ENCODE measurements at places on chromosomes 12 and 14.

- DNase-seq: no peak
Observed at GRCh38 chr12:3428631-3429030, 62.4 kb upstream of the PRMT8 start.

- DNase-seq: no peak
Observed at GRCh38 chr12:88225776-88226175, 83.7 kb downstream of the TMTC3 start.

DNA sequence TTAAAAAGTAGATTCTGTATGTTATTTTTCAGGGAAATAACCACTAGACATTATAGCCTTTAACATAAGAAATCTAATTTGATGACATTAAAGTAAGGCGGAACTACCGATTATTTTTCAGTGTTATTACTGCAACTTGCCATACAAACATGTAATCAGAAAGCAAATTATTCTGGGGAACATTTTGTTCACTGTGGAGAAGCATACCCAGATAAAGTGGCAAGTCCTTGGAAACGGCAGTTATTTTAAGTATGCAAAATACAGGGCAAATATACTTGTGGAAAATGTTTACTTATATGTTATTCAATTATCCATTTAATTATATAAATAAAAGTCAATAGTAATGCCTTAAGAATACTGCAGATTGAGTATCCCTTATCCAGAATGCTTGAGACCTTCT lies 71.9 kb downstream of the FERMT2 start:
- no peak for DNase-seq

GRCh38 chr12:102992720-102993119 lies 35.2 kb downstream of the ASCL1 start:
- no peak for DNase-seq

GRCh38 chr12:62217466-62218194 lies 42.6 kb upstream of the USP15 start:
- DNase-seq: no peak

- DNase-seq: no peak
Observed at GRCh38 chr12:114163771-114164170, 197.6 kb upstream of the RBM19 start.

DNA sequence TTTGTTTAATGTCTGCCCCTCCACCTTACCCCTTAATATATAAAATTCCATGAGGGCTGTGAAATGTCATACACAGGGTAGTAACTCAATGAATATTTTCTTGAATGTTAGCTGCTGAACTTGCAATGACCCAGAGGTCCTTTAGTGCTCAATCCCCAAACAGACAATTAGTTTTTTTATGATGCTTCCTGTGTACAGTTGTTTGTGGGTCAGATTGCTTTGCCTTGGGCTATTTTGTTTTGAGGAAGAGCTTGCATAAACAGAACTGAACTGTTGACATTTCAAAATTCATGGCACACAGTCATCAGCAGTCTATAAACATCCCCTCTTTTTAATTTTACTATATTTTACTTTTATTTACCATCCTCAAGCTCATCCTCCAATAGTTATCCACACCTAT lies 820.5 kb upstream of the SEL1L start:
- DNase-seq: no peak

GRCh38 chr14:55077170-55078151 lies 26.0 kb downstream of the MAPK1IP1L start:
- DNase-seq: no peak

DNA sequence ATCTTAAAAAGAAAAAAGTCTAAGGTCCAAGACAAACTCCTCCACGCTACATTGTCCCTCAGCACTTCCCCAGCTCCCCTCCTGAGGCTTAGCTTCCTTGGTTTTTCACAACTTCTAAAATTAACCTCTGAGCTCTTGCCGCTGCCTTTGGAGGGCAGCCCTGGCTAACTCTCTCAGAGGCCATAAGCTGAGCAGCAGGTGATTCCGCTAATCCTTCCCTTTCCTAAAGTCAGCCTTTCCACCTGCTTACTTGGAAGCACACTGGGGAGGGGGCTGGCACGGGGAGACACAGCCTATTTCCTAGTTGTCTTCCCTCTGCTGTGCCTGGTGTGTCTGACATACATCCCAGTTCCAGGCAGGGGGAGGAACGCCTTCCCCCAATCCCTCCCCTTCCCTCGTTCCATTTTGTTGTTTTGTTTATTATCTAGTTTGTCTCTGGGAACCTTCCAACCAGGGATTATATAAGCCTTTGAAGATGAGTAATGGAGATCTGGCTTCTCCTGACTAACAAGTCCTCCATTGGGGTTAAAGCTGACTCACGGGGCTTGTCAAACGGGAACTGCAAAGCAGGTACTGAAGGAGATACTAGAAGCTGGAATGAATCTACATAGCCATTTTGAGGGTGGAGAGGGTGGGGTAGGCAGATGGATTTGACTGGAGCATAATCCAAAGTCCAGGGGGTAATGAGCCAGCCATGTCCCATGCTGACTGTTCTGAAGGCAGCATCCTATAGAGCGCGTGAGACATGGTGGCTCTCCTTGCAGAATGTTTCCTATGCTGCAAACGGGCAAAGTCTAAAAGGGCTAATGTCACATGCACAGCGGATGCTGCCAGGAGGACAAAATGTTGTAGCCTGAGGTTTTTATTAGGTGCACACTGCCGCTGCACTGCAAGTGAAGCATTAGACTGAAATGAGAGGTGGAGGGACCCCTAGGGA lies 230.8 kb downstream of the FOXN3 start:
- no peak for DNase-seq

- DNase-seq: no peak
Observed at GRCh38 chr12:20463913-20464524, 95.7 kb downstream of the PDE3A start.

GRCh38 chr14:103530390-103530789 lies 1.4 kb downstream of the TRMT61A start:
- no peak for DNase-seq

GRCh38 chr12:68877583-68877982 lies 55.4 kb downstream of the CPM start:
- no peak for DNase-seq

DNA sequence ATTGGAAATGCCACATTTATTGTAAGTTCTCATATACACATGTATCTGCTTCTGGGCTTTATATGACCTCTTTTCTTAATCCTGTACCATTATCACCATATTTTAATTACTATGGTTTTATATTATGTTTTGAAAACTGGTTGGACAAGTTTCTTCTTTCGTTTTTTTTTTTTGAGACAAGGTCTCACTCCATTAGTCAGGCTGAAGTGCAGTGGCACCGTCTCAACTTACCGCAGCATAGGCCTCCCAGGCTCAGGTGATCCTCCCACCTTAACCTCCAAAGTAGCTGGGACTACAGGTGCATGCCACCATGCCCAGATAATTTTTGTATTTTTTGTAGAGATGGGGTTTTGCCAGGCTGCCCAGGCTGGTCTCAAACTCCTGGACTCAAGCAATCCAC lies 44.6 kb downstream of the GALNT4 start:
- no peak for DNase-seq

DNA sequence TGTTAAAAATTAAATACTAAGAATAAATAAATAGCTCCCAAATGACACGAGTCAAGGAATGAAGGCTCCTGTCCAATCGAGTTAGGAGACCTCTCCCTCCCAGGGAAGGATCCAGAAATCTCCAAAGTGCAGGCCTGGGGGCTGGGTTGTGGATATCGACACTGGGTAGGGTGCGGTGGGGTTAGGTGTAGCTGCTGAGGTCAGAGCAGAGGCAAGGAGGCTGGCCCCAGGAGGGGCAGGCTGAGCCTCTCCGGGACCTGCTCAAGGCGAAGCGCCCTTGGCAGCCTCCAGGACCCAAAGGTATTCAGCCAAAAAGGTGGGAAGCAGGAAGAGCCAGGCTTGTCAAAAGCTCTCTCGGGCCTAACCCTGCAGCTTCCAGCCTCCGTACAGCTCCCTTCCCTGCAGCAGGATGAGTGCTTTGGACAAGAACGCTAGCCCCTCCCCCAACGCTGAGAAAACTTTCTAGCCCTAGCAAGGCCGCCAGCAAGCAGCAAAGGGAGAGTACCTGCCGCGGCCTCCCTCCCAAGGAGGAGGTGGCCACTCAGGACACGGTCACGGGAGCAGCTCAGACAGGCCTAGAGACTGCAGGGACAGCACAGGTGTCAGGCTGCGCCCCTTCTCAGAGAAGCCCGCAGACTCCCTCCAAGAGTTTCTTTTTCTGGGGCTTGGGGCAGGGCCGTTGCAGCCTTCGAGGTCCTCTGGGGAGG lies 3.7 kb upstream of the PNMA1 start:
- DNase-seq: no peak

GRCh38 chr12:13229504-13229903 lies 33.0 kb downstream of the EMP1 start:
- no peak for DNase-seq

DNA sequence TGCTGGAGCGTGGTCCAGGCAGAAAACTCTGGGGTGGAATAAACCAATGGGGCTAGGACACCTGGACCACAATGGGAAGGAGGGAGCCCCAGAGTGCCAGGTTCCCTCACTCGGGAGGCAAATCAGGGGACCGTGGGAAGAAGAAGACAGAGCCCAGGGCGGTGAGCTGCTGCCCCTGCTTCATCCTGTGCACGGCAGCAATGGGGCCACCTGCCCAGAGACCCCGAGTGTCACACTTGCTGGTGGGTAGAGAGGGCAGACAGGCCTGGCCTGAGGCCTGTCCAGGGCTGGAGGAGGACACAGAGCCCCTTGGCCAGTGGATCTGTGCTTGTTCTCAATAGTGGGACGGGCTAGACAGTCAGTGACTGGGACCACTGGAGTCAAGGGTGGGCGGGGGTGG lies 58.2 kb downstream of the DIO3 start:
- DNase-seq: no peak

DNA sequence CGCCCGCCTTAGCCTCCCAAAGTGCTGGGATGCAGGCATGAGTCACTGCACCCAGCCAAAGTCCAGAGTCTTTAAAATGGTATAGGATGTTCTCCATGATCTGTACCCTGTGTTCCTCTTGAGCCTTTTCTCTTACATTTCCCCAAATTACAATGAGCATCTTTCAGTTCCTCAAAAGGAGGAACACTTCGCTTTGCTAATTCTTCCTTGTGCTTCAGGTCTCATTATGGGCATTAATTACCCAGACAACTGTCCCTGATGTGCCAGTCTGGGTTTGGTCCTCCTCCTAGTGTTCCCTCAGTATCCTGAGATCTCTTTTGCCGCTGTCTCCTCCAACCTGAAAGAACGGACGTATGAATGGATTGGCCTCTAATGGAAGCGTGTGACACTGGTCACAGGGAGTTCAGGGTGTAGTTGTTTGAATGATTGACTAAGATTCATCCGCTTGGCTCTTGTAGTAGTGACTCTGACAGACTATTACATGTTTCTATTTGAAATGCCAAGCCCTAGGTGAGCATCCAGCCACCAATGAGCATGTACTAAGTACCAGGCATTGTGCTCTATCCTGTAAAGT lies 8.2 kb downstream of the PRKCH start:
- DNase-seq: no peak

GRCh38 chr12:104997541-104997940 lies 11.4 kb downstream of the NOPCHAP1 start:
- no peak for DNase-seq

DNA sequence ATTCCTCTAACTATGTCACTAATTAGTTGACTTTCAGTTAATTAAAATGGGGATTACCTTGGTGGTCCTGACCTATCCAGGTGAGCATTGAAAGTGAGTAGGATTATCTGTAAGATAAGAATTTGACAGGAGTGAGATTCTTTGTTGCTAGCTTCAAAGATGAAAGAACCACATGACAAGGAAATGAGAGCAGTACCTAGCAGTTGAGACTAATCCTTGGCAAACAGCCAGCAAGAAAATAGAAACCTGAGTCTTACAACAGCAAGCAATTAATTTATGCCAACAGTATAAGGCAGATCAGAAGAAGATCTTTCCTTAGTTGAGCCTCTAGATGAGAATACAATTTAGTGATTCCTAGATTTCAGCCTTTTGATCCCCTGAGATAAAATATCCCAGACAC lies 1058.4 kb downstream of the LRFN5 start:
- no peak for DNase-seq

DNA sequence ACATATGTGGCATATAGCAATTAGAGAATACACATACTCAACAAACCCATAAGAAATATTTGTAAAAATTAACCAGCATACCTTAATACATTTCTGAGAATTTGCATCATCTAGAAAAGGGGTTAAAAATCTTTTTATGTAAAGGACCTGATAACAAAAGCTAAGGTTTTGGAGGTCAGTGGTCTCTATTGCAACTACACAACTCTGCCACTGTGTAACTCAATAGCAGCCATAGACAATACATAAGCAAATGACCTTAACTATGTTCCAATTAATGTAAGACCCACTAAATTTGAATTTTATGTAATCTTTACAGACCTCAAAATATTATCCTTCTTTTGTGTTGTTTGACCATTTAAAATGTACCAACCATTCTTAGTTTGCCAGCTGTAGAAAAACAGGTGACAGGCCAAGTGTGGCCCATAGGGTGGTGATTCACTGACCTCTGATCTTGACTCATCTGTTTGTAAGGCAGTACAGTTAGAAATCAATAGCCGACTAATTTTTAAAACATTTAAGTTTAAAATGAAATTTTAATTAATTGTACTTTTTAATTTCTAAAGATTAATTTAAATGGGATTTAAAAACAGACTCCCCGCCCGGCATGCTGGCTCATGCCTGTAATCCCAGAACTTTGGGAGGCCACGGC lies 7.4 kb upstream of the EPS8 start:
- no peak for DNase-seq

- no peak for DNase-seq
Observed at GRCh38 chr12:30417697-30418231, 277.9 kb downstream of the IPO8 start.

DNA sequence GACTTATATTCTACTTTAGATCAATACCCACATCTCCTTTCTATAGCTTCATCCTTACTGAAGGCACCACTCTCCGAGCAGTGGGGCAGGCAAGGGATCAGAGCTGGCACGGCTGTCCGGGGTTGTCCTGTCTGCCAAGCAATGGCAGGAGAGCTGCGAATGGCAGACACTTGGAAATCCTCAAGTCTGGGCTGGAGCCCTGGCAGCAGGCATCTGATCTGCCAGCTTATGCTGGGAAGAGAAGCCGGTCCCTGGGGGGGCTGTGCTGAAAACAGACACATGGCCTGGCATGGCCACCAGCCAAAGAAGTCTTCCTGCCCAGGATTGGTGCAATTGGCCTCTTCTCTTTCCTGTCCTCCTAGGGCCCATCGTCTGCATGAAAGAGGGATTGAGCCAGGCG lies 280.2 kb upstream of the PWP1 start:
- DNase-seq: no peak

DNA sequence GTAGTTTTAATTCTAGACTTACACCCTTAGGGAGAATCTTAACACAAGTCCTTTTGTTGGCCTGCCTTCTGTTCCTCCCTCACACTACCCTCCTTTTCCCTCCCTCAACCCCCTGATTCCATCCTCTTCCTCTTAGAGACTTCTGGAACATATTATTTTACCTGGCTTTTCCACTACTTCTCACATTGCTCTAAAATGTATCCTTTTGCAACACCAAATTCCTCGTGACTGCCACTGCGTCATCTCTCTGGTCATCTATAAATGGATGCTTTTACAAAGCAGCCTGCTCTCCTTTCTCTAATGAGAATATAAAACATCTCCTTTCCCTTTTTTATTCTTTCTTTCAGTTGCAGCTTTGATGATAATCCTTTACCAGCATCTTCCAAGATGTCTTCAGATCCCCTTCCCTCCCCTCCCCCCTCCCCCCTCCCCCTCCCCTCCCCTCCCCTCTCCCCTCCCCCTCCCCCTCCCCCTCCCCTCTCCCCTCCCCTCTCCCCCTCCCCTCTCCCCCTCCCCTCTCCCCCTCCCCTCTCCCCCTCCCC lies 93.6 kb downstream of the DIP2B start:
- DNase-seq: no peak
